NCI-H2171 treated with DMSO at 0.1 percent for 48 hours (cell line): ENCODE measurements at places on chromosomes 5 and 9.

GRCh38 chr5:20351849-20352248 lies 363.8 kb upstream of the CDH18 start:
- no peak for DNase-seq

- no peak for DNase-seq
Observed at GRCh38 chr9:89426384-89426961, 71.4 kb downstream of the SEMA4D start.

DNA sequence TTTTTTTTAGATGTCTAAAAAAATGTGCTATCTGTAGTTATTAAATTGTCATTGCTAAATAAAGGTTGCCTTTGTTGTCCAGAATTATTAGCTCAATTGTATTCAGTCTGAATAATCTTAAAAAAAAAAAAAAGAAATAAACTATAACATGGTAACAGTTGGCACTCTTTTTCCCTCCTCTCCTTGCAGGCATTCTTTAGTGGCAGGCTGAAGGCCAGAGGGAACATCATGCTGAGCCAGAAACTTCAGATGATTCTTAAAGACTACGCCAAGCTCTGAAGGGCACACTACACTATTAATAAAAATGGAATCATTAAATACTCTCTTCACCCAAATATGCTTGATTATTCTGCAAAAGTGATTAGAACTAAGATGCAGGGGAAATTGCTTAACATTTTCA lies 87.6 kb upstream of the FAM170A start:
- DNase-seq, result no peak

DNA sequence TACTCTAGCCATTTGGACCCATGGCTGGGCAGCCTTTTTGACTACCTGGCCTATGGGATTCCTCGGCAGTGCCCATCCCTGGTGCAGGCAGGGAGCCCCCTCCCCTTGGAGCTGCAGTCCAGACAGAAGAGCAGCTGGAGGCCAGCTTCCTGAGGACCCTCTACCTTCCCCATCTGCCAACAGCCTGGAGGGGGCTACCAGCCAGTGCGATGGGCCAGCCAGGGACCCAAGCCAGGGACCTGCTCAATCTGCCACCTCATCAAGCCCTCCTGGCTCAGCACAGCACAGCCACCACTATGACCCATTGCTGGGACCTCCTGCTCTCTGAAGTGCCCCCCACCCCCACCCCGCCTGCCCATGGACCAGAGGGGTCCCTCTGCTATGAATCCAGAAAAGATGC lies 22.6 kb upstream of the TDRD7 start:
- no peak for DNase-seq

DNA sequence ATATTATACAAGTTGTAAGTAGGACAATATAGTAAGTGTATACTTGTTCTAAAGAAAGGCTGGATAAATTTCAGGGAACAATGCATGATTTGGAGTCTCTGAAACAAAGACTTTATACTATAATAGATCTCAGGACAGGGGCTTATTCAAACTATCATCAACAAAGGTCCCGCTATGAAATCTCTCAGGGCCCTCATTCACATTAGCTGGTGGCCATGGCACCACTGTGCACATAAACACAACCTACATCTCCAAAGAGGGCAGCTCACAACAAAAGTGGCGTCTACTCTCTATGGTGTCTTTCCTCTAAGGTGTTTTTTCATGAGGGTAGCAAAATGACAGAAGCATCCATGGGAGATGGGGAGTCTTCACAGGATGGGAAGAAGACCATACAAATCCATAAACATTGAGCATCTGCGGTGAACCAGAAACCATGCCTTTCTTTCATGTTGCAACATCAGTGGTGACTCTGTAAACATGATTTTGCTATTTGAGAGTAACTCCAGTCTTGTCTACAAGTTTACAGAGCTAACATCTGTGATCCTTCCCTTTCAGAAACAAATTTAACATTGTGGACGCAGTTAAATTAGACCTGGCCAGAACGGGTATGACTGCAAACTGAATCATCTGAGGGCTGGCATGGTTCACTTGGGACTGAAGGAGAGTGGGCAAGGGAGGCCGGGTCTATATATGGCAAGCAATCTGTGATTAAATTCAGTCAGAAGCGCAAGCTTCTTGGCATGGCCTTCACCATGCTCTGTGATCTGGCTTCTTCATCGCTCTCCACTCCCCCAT lies 5.5 kb downstream of the TTLL11 start:
- no peak for DNase-seq
